ENCODE measurements at places on chromosomes 12 and 14.

DNA sequence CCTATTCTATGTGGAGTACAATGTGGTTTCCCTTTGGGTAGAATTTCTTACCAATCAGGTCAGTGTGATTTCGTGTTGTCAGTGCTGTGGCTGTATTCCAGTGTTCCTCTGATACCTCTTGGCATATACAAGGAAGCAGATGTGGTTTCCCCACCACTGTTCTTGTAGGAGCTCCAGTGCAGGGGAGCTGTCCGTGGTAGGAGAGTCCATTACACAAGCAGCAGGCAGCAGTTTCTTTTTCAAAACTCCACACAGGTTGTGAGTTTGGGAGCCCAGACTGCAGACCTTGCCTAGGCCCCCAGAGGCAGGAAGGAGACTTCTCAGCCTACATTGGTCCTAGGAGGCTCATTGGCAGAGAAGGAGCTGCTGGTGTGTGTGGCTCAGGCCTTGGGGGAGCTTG, 452.8 kb downstream of the AACS start:
- DNase-seq, result no peak

DNA sequence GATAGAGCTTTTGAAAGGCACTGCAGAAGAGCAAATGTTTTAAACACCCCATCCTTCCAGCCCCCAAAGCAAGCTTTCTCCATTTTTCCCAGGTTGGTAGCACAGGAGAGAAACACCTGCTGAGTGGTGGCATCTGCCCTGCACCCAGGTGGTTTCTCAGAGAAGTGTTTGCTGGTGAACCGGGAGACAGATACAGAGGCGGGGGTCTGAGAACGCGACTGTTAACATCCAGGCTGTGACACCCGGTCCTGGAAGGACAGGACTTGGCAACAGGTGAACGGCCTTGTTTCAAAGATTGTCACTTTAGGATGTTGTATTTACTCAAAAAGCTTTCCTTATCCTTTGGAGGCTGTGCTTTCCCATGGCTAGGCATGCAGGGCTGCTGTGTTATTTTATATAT, 18.5 kb downstream of the MMAB start:
- DNase-seq, result no peak

DNA sequence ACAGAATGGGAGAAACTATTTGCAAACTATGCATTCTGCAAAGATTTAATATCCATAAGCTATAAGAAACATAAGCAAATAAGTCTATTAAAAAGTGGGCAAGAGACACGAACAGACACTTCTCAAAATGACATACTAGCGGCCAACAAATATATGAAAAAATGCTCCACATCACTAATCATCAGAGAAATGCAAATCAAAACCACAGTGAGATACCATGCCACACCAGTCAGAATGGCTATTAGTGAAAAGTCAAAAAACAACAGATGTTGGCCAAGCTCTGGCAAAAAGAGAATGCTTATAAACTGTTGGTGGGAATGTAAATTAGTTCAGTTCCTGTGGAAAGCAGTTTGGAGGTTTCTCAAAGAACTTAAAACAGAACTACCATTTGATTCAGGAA, 121.3 kb downstream of the KCNMB4 start:
- DNase-seq, result no peak

GRCh38 chr14:45526715-45527549, 273.9 kb upstream of the MIS18BP1 start:
- DNase-seq, result no peak

DNA sequence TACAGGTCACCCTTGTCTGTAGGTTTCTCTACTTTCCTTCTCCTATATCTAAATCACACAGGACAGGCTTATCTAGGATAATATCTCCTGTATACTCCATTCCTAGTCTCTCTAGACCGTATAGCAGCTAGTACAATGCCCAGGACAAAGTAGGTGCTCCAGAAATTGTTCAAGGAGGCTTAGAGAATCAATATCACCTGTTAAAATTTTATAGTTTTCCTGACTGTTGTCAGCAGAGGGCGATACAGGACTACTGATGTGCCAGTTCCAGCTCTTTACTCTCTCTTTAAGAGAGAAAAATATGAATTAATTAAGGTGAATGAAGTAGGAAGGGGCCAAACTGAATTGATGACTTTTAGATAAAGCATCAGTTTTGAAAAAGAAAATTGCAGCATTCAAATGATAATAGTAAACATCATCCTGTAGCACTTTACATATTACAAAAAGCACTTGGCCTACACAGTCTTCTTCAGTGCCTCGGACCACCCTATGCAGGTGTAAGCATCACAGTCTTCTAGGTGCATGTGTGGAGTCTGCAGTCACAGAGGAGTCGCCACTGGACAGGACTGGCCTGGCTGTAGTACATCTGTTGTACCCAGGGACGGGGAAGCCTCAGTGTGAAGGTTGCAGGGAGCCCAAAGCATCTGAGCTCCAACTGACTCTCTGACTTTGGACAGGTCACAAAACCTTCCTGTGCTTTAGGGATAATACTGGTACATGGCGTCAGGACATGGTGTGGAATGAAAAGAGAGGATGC, 61.9 kb upstream of the MAX start:
- DNase-seq, result no peak

DNA sequence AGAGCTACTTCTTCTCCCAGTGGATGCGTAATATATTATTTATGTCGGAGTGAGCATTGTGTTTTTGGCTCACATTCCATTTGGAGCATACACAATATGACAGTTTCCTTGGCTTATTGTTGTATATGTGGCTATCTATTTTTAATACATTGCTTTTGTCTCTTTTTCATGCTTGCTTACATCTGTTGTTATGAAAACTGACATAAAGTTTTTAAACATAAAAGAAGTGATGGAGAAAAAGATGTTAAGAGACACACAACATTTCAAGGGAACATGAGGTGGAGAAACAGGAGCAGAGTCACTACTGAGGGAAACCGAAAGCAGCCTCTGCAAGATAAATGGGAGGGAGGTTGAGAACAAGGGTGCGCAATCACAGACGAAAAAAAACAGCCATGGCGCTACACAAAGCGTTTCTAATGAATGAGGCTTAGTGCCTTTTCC, 228.4 kb upstream of the NPAS3 start:
- no peak for DNase-seq

DNA sequence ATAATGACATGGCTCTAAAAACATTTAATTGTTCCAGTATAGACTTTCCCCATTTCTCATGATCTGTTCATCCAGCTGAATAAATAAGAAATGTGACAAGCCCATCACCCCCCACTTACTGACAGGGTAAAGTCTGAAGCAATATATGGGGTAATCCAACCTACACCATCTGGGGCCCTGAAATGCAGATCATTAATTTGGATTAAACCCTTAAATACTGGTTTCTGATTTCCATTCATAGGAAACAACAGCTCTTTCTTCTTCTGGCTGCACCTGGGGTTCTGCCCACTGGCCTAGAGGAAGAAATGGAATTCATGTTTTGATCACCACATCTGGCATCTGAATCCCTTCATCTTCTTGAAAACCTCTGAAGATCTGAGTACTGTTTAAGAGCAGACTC, 39.3 kb upstream of the ACSM4 start:
- no peak for DNase-seq

DNA sequence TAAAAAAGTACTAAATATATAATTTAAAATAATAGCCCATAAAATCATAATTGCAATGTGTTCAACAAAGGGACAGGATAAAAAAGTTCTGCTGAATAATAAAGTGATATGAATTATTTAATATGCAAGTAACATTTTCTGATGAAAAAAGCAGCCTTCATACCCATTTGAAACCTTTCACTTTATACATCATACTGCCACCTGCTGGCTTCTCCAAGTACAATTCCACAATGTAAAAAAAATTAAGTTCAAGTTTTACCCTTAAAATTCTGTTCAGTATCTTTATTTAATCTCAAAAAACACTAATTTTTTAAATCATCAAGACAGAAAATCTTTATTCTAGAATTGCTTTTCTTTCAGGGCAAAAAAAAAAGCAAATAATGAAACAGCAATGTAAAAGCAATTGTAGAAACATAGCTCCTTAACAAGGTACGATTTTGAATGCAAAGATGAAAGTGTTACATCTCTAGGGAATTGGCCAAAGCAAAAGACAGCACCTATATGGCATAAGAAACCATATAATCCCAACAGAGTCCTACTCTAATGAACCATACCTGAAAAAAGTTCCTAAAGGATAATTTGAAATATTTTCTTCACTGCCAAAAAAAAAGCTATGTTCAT, 15.0 kb downstream of the MDM1 start:
- no peak for DNase-seq

DNA sequence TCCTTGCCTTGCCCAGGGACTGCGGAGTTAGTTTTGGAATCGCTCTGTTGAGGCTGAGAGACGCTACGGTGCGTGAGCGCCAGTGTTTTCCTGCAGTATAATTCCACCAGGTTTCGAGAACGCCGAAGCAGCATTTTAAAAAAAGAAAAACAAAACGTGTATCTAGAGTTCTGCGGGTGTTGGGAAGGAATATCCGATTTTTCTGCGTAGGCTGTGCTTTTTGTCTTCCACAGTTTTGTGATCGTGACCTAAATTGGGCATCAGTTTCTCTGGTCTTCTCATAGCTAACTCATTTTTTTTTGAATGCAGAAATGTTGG, 778 bp downstream of the DNM1L start:
- DNase-seq, result no peak

GRCh38 chr12:127970491-127970890, 296.5 kb upstream of the TMEM132C start:
- no peak for DNase-seq

- no peak for DNase-seq
These were observed 196.0 kb downstream of the DUSP6 start for GRCh38 chr12:89156340-89156739.

- no peak for DNase-seq
These were observed 119.3 kb upstream of the OVCH1 start for GRCh38 chr12:29616664-29617406.

- no peak for DNase-seq
These were observed 135.7 kb downstream of the RPAP3 start for GRCh38 chr12:47570151-47570550.

DNA sequence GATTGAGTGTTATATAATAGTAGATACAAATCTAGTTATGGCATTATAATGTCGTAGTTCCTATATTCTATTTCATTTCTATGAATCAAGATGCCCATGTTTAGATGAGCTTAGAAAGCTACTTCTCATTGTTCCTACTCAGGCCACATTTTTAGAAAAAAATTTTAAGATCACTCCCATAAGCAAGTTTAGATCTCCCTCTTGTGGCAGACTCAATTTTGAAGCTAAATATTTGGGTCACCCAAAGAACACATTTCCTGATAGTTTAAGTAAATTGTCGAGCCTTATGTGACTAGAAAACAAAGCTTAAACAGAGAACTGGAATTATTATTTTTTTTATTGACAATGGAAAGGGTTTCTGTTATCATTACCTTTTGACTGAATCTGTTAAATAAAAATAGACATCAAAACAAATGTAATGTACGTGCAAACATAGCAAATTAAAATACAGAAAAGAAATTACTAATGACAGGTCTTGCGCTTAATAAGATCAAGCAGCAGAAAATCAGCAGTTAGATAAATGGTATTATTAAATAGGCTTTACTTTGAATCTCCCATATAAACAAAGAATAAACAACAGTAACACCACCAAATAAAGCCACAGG, 180.2 kb downstream of the ACSS3 start:
- DNase-seq, result no peak

GRCh38 chr12:12099102-12099501, 28.4 kb downstream of the BCL2L14 start:
- no peak for DNase-seq

- no peak for DNase-seq
These were observed 17.0 kb downstream of the PPP1R1A start for GRCh38 chr12:54571193-54572188.

GRCh38 chr12:123483602-123484248, 25.8 kb downstream of the SNRNP35 start:
- no peak for DNase-seq

DNA sequence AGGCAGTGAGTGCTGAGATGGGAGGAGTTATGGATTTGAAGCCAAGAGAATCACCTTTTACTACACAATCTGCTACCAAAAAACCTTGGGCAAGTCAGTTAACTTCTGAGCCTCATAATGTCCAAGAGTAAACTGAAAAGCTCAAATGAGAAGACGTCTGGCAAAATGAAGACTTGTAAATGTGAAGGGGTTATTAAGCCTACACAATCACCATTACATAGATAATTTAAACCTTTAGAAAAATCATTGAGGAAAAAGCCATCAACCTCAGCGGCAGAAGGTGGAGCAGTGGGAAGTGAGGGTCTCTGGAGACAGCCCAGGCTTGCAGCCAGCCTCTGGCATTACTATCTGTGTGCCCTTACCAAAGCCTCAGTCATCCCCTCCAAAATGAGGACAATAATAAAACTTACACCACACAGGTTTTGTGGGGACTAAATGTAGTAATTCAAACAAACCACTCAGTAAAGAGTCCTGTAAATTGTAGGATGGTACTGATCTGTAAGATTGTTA, 50.5 kb upstream of the CCDC175 start:
- no peak for DNase-seq

GRCh38 chr12:120971299-120972180, 6.8 kb upstream of the HNF1A start:
- DNase-seq, result peak; percentile 4

- DNase-seq, result no peak
These were observed 22.1 kb upstream of the NINJ2 start for GRCh38 chr12:685388-685787.

GRCh38 chr14:105419195-105420091, at the start of gene MTA1:
Gene MTA1 (plus strand): TSS chr14:105419827. CDS start chr14:105420036, 209 bp downstream.
- DNase-seq, result no peak

DNA sequence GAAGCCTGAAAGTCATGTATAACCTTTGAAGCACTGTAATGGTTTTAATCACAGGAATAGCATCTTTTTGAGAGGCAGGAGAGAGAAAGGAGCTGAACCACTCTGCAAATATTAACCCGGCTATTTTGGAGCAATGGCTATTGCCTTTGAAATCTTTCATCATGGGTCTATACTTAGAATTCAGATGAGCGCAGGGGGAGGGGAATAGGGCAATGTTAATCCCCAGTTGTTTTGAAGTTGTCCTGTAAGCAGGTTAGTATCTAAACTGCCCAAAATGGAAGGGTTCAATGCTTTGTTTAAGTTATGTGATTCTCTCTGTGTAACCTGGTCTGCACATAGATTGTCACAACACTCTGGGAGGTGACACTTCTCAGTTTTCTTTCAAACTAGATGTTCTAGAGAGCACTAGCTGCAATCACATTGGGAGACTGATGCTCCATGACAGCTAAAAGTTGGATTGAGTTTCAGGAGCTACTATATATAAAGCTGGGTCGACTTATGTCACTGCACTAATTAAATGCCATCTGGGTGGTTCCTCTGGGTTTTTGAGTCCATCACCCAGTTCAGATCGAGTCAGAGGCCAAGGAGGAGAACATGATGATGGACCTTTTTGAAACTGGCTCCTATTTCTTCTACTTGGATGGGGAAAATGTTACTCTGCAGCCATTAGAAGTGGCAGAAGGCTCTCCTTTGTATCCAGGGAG, at the start of gene MYF6:
Gene MYF6 (plus strand): TSS at position 509 of the 704 bp plus-strand sequence. CDS start 86 bp downstream, at position 595.
- DNase-seq, result no peak

DNA sequence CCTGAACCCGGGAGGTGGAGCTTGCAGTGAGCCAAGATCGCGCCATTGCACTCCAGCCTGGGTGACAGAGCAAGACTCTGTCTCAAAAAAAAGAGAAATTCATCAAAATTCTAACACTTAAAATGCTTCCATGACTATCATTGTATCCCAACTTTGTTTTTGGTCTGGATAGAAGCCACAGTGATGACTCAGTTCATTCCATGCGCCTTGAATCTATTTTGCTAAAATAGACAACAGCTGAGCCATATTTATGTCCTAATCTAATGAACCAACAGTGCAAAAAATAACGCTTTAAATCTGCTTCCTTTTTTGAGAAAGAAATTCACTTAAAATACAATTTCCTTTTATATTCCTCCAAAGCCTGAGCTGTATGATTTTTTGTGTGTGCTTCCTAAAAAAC, 23.2 kb upstream of the BICD1 start:
- DNase-seq, result no peak

GRCh38 chr12:57134949-57135348, 6.7 kb downstream of the LRP1 start:
- DNase-seq, result no peak

Measured in hypothalamus (tissue), 51 donors.